ENCODE measurements at places on chromosomes 11 and 22. TPM values are rescaled to one million over a fixed set of nuclear protein-coding genes. Genes with fewer than 3 reads are reported as not detected.

Gene PDGFB
- 0.65 TPM for total RNA-seq

GRCh38 chr11:111944139-111944538 is 7.0 kb downstream of the DIXDC1 start:
- no peak for DNase-seq

- DNase-seq = peak; percentile 69
Observed at GRCh38 chr11:13135385-13136271, 126.5 kb downstream of the RASSF10 start.

- DNase-seq = no peak
Observed at GRCh38 chr11:110022548-110022947, 70.6 kb upstream of the ZC3H12C start.

- DNase-seq = no peak
Observed at GRCh38 chr11:113247966-113248365, 66.4 kb upstream of the TTC12 start.

GRCh38 chr11:109349276-109350080 is 72.5 kb upstream of the C11orf87 start:
- DNase-seq = peak; percentile 13

All from neural progenitor cell (in vitro differentiated cells).